Stimulated activated CD4-positive, alpha-beta T cell treated with anti-CD3 and anti-CD28 coated beads, Interleukin-12 subunit alpha, Interleukin-12 subunit beta, amount 100 ng/mL, for 48 hours (primary cell): ENCODE measurements at places on chromosomes 2 and 18.

DNA sequence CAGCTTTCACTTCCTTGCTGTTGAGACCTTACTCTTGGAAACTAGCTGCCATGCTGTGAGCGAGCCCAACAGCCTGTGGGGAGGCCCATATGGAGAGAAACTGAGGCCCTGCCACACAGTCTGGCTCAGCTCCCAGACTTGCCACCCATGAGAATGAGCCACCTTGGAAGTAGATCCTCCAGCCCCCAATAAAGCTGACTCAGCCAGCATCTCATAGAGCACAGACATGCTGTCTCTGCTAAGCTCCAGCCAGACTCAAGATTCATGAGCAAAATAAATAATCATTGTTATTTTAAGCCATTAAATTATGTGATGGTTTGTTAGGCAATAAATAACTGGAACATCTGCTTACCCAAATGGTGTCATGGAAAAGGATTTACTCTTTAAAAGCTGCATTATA is 53.6 kb upstream of the DDX18 start:
- DNase-seq: no peak

GRCh38 chr2:149562324-149562723 is 25.3 kb downstream of the MMADHC start:
- DNase-seq: no peak

- DNase-seq: no peak
Observed at GRCh38 chr2:9707008-9707407, 76.2 kb upstream of the YWHAQ start.

DNA sequence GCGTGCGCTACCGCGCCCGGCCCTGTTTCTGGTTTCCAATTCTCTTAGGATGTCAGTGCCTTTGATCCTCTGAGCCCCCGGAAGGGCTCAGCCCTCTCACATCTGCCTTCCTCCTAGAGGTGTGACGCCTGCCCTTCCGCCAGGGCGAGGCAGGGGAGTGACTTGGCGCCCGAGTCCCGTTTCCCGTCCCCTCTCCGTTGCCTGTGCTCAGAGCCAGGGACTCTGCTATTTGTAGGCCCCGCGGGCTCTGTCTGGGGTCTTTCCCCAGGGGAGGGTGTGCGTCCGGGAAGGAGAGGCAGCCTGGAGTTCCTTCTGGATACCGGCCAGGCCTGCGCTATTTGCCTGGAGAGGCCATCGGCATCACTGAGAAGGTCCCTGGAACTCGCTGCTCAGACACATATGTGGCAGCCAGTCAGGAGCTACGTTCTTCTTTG is 103.7 kb upstream of the TAF1B start:
- DNase-seq: no peak

DNA sequence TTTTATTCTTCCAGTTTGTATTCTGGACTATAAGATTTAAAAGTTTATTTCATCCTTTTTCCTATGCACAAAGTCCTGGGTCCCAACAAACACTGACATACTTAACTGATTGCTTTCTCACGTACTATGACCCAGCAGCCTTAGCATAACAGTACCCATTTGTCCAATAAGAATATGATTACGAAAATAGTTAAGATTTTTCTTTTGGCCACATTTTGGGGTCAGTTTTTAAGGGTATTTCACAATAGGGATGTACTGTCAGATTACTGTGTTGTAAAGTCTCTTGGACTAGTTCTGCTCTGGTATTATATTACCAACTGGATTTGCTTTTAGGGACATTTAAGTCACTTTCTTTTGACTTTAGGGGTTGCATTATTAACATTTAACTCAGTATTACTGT is 46.1 kb downstream of the TTC39C start:
- DNase-seq: no peak

DNA sequence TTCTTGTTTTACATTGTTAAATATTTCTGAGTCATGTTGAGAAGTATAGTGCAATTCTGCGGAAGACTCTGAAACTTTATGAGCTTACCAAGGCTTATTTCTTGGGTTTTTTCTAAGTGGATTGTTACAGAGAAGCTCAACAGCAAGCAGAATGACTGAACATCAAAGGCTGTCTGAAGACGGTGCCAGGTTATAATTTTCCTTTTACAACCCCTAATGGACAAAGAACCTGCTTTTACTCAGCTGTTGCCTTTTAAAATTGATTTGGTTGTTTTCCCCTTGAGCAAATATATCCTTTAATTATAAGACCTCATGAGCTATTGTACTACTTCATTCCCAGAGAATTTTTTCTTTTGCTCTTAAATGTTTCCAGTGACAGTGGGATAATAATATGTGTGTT is 41.6 kb downstream of the LAMA3 start:
- DNase-seq: no peak

DNA sequence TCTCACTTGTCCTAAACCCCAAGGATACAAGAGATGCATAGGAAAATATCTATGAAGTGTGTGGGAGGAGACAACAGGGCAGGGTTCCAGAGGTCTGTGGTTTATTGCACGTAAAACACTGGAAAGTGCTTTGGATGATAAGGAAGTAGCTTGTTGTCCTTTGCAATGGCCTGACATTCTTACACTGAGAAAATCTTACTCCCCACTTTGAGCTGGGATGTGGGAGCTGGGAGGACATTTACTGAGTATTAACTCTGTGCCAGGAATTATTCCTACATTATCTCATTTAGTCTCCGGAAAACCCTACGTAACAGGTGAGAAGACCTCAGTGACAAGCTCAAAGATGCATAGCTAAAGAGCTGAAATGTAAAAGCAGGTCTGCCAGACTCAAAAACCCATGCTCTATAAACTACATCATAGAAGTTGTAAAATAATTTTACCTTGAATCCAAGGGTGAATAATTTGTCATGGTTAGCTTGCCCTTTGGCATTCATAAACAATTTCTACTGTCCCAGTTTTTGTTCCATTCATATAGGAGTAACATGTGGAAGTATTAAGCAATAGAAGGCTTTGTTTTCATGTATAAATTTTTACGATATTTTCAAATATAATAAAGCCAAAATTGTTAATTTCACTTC is 9.2 kb upstream of the GALNT3 start:
- no peak for DNase-seq

GRCh38 chr2:169767243-169767888 is 31.3 kb upstream of the SSB start:
- DNase-seq: peak; percentile 28

DNA sequence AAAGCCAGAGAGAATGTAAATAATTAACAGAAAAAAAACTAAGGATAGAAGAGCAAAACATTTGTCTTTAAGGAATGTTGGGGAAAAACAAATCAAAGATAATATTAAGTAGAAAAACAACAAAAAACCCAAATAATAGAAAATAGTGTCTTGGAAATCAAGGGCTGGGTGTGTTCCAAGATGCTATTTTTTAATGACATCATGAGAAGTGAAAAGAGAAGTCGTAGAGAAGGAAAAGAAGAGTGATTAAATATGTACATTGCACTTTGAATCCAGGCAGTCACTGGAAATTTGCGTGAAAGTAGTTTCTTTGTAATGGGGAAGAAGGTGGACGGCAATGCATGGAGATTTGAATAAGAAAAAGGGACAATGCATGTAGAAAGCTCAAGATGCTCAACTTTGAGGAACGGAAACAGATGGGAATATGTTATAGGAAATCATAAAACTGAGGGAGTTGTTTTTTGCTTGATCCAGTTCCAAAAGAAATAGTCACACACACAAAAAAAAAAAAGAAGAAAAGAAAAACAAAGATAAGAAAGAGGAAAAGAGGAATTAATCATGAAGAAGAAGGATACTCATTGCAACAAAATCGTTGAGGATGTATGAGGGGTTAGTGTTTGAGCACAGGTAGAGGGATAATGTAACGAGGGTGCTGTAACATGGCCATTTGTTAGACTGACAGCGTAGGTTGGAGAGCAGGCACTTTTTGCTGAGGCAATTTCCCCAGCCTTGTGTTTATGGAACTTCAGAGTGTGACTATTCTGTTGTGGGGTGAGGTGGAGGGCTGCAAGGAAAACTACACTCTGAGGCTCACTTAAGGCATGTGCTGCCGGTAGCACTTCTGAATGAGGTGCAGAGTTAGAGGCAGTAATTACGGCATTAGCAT is 184.1 kb downstream of the CALCRL start:
- no peak for DNase-seq

DNA sequence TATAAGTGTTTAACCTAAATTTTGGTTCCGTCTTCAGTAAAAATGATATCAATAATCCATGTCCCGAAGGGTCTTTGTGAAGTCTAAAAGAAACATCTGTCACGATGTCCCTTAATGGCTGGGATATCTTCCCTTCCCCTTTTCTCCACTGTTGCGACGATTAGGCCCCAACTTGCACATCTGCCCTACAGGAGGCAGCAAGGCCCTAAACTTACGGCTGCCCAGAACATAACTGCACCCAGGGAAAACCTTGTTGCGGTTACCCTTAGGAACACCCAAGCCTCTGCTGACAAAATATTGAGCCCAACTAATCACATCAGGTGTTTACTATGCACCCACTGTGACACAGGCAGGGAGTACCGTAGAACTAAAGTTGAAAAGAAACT is 1.3 kb upstream of the SMAD2 start:
- DNase-seq: no peak

DNA sequence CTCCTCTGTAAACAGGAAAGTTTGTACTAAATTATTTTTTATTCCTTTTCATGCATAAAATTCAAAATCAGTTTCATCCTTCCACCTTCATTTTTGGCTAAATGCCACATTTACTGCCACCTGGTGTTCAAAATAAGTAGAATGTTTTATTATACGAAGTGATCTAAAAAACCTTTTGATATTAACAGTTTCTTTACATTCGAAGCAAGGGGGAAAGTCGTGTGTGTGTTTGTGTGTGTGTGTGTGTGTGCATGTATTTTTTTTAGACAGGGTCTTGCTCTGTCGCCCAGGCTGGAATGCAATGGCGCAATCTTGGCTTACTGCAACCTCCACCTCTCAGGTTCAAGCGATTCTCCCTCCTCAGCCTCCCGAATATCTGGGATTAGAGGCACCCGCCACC is 9.0 kb upstream of the SCN9A start:
- no peak for DNase-seq

DNA sequence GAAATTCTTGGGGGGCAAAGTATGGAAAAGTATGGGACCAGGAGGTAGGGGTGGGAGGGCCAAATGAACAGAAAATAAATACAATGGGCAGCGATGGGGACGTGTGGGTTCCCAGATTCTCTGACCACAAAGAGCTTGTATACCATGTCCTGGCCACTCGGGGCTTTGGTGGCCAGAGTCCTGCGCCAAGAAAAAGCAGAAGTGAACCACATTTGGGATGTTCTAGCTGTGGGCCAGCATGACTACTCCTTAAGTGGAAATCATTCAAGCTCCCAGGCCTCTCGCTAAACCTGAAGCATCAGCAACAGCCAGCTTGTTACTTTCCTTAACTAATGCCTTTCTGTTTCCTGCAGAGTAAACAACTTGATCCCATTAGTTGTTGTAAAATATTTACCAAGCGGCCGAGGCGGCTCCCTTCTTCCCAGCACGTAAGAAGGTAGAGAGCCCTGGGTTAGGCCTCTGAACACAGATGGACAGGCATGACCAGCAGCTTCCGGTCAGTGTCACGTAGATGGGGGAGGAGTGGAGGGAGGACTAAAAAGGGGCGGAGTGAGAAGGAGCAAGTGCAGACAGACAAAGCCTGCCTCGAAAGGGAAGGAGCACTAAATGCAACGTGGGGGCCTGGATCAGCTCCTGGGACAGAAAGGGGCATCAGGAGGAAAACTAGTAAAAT is 88.2 kb downstream of the GALNT14 start:
- no peak for DNase-seq

DNA sequence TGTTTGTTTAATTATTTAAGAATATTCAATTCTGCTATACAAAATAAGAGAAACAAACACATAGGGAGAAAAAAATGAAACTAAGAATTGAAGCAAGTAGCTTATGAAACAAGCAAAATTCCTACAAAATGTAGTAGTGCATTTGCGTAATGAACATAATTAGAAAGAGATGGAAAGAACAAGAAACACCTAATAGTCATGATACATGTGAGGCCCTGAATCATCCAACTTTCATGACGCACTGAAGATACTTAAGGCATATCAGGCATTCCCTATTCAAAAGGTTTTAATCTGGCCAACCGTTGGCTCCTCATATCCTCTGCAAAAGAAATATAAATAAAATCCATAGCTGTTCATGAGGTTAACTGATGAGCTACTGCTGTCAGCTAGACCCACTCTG is 14.5 kb upstream of the NAB1 start:
- no peak for DNase-seq

- no peak for DNase-seq
Observed at GRCh38 chr2:159449504-159450124, 163.1 kb upstream of the WDSUB1 start.

GRCh38 chr2:191571163-191571769 is 106.7 kb upstream of the NABP1 start:
- DNase-seq: no peak

DNA sequence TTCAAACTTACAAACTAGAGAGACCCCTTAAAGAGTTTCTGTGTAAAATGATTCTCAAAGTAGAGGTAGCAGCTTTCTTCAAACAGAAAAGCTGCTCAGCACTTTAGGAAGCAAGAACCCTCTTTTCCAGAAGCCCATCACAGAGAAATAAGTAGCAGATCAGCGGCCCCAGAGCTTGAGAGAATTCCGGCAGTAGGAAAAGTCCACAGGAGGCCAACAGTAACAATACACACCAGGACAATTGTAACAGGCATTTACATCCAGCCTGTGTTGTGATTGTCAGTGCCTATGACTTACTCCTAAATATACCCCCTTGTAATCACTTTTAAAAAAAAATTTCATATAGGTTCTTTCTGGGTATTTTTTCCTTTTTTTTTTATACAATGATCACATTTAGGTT is 161.4 kb upstream of the ACVR2A start:
- DNase-seq: no peak

DNA sequence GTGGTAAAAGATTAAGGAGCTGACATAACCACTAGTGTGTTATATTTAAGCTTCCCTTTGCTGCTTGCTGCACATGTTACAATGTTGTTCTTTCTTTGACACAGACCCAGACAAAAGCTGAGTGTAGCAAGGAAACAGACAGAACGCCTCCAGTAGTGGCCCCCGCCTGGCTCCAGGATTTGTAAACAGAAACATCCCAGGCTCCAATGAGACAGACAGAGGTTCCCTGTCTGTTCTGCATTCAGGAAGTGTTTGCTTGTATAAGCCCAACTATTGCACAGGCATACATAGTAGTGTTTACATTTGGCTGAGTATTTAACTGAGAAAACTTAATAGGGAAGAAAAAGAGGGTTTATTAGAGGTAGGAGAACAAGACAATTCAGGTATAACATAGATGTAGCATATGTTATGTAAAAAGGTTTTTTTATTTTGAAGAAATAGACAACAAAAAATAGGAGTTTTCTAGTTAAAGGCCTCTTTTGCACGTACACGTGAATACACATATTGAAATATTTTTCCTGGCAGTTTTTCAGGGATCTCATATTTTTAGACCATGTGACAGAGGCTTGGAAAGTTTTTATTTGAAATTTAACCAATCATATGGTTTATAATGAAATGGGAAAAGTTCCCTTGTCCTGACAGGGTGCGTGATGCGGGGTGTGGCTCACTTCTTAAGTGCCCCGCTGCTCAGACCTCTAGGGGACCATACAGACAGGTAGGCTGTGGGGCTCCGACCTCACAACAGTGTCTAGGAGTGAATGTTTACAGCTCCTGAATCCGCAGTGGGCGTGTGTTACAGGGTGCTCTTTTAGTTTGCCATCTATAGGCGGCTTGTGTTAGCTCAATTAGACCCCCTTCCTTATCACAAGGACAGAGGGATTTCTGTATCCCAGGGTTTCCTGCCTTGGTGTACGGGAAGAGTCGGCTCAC is 118.4 kb downstream of the BMPR2 start:
- no peak for DNase-seq
